ENCODE measurements at places on chromosomes 4 and X. TPM values are rescaled to one million over a fixed set of nuclear protein-coding genes. Genes with fewer than 3 reads are reported as not detected.

GRCh38 chr4:80913381-80913780, 117.1 kb upstream of the BMP3 start:
- DNase-seq, result no peak

DNA sequence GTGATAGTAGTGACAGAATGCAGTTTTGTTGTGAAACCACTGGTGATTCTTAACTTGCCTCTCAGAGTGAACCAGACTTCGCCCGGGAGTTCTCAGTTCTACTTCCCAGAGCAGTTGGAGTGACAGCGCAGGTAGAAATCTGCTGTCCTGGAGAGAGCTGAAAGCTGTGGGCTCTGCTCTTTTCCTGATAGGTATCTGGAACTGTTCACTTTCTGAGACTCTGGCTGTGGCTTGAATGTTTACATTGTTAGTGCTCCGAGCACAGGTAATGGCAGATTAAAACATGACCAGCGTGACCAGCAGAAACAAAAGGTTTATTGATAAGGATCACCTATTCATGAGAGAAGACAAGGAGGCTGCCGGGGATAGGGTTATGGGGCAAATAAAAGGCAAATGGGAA, 360.7 kb downstream of the BMPR1B start:
- DNase-seq, result no peak

GRCh38 chr4:93495346-93495745, 333.2 kb upstream of the ATOH1 start:
- DNase-seq, result no peak

GRCh38 chrX:100289066-100289558, 121.0 kb downstream of the PCDH19 start:
- no peak for DNase-seq

DNA sequence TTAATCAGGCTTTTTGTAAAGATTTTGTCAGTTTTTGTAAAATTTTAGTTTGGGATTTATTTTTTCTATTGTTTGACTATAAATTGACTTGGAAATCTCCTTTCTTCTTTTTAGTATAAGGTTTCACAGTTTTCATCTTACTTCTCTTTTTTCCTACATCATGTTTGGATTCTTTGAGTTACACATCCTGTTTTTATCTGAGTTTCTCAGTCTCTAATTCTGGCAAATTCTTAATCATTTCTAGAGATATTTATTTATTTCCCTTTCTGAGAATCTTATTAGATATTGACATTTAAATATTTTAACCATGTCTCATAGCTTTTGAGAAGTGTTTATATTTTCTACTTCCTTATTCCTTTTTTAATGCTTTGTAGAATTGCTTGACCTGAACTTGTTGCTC, 20.7 kb downstream of the USP53 start:
- DNase-seq, result no peak

- DNase-seq, result peak; percentile 75
These were observed 55.0 kb downstream of the FAM53A start for GRCh38 chr4:1628892-1629698.

DNA sequence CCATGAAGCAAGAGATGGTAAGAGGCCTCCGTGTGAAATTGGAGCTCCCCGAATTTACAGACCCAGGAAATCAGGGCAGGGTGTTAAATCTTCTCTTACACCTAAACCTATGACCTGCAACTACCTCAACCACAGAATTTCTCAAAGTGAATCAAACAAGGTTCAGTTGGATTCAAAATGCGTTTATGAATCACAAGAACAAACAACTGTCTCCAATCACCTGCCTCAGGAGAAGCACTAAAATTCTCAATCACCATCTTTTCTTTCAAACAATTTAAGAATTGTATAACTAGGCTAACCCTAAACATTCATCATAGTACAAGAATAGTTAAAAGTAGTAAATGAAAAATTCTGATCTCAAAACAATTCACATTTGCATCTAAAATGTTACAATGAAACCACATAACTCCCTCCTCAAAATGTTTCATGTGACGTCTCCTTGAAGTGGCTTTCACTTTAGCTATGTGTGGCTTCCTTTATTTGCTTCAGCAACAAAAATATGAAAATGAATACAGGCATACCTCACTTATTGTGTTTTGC, 19.2 kb downstream of the PPP3CA start:
- DNase-seq, result no peak

- no peak for DNase-seq
These were observed 71.3 kb upstream of the PDHA1 start for GRCh38 chrX:19272452-19272851.

DNA sequence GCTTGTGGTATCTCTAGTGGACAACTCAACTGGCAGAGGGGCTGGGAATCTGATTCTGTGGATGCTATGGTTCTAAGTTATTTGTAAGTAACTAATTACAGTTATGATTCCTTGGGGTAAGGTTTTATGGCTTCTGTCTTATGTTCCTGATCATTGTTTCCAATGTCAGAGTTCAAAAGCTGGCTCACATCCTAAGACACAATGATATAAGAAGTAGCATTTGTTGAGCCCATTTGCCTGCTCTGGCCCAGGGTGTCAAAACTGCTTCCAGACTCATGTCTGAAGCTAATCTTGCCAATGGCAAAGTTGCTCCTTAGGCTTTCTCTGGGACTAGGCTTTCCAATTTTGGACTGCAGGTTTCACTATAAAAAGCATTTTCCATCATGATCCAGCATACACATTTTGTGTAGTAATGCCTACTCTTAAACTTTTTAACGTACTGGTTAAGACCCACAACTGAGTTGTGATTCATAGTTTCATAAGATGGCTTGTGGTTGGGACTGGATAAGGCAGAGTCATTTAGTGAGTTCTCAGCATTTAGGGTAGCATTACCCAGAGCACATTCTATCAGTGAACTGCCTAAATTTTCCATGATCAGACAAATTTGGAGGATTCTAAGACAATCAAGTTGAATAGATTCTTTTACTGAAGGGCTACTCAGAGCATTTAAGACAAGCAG, 50.0 kb downstream of the CCNI start:
- no peak for DNase-seq

MAD2L1 gene
- total RNA-seq, result 5.8 TPM

EREG gene
- total RNA-seq, result 0.72 TPM

GCNA gene
- total RNA-seq, result 3.2 TPM

TEX13B gene
- total RNA-seq, result not detected

NWD2 gene
- total RNA-seq, result 0.41 TPM

LRP2BP gene
- 7.6 TPM for total RNA-seq

EVC gene
- 37.2 TPM for total RNA-seq

FGD1 gene
- total RNA-seq, result 7.5 TPM

KLKB1 gene
- total RNA-seq, result 1.2 TPM

All from tongue (tissue), 3 donors.